ENCODE measurements at places on chromosomes 13 and 19.

GRCh38 chr19:34960103-34960805, 3.8 kb downstream of the ZNF792 start:
- peak; percentile 57 for DNase-seq

- no peak for DNase-seq
These were observed 3.5 kb downstream of the CEBPG start for GRCh38 chr19:33376941-33377557.

GRCh38 chr13:100707818-100708740, 33.5 kb upstream of the TMTC4 start:
- no peak for DNase-seq

- no peak for DNase-seq
These were observed 1.2 kb downstream of the MAP1S start for GRCh38 chr19:17720440-17720839.

DNA sequence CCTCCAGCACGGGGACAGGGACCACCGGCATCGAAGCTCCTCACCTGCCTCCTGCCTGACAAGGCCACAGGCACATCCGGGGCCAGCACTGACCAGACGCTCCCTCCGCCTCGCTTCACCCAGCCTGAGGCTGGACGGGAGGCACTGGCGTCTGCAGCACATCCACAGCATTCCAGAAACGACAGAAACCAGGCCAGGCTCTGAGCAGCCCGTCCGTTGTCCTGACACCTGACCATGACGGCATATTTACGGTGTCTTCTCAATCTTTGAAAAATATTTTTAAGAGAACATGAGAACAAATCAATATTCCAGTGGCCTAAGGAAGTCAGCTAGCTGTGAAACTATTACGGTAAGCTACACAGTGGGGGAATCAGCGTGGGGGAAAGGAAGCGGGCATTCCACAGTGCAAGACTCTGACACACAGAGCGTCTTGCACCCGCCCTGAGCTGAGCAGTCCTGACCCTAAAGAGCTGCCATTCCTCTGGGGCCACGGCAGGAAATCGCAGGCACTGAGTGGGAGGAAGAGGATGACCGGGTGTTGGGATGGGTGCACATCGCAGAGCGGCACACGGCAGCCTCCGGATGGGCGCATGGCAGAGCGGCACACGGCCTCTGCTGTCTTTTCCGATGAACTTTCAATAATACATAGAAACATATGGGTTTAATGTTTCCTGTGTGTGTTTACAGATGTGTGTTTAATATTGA, 26.8 kb downstream of the RASA3 start:
- no peak for DNase-seq

GRCh38 chr13:50126993-50127725, 111.9 kb downstream of the KCNRG start:
- DNase-seq, result no peak
